Activated CD4-positive, alpha-beta T cell treated with anti-CD3 and anti-CD28 coated beads, Interleukin-2, amount 10 ng/mL, durations not matched to agents 7 days and 5 days (primary cell): ENCODE measurements at places on chromosomes 4 and X. TPM values are rescaled to one million over a fixed set of nuclear protein-coding genes. Genes with fewer than 3 reads are reported as not detected.

DNA sequence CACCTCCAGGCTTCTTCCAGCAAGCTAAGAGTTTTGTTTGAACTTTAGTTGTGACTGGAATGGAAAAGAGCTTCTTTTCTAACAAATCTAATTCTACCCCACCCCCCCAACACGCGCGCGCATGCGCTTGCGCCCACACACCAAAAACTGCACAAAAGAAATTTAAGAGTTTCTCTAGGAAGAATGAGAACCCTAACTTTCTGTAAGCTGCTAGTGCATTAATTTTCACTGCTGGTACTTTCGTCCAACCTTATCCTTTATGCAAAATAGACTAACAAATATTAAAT lies 9.0 kb upstream of the INTU start:
- H3K27me3 ChIP-seq, result peaks cover 53% of the 10 kb centered on the region
- H3K4me3 ChIP-seq, result no peak overlapping the region
- no peak for DNase-seq
- no peaks in the 10 kb centered on the region for H3K36me3 ChIP-seq

GRCh38 chr4:6953751-6954380 lies 44.2 kb downstream of the TBC1D14 start:
- peaks cover 24% of the 10 kb centered on the region for H3K4me1 ChIP-seq
- no peaks in the 10 kb centered on the region for H3K27me3 ChIP-seq
- H3K4me3 ChIP-seq, result no peak overlapping the region
- no peak for DNase-seq
- H3K36me3 ChIP-seq, result peaks cover 5% of the 10 kb centered on the region
- no peak overlapping the region for H3K27ac ChIP-seq

DNA sequence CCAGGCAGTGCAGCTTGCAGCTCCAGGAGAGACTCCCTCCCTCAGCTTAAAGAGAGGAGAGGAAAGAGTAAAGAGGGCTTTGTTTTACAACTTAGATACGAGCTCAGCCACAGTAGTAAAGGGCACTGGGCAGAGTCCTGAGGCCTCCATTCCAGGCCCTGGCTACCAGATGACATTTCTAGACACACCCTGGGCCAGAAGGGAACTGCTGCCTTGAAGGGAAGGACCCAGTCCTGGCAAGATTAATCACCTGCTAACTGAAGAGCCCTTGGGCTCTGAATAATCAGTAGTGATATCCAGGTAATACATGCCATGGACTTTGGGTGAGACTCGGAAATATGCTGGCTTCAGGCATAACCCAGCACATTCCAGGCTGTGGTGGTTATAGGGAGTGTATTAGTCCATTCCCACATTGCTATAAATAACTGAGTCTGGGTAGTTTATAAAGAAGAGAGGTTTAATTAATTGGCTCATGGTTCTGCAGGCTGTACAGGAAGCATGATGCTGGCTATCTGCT lies 15.3 kb upstream of the SLC16A2 start:
- no peaks in the 10 kb centered on the region for H3K27me3 ChIP-seq
- no peaks in the 10 kb centered on the region for H3K36me3 ChIP-seq
- no peaks in the 10 kb centered on the region for H3K4me1 ChIP-seq
- no peak overlapping the region for H3K27ac ChIP-seq

DNA sequence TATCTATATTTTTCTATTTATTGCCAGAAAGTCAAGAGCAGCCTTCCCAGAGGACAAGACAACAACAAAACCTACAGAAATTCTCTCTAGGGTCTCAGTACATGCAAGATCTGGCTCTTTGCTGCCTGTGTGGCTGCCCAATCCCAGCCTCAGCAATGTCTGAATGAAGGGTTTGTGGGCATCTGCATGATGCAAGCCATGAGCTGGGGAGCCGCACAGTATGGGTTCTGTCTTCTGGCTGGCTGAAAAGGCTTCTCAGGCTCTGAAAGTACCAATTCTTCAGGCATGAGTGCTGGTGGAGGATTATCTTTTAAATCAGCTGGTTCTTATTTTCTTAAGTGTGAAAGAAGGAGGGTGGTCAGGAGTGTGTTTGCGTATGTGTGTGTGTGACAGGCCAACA lies 104.6 kb downstream of the PDGFRA start:
- no peaks in the 10 kb centered on the region for H3K36me3 ChIP-seq
- no peak for DNase-seq
- peaks cover 5% of the 10 kb centered on the region for H3K27me3 ChIP-seq
- no peak overlapping the region for H3K4me3 ChIP-seq
- H3K27ac ChIP-seq, result no peak overlapping the region

DNA sequence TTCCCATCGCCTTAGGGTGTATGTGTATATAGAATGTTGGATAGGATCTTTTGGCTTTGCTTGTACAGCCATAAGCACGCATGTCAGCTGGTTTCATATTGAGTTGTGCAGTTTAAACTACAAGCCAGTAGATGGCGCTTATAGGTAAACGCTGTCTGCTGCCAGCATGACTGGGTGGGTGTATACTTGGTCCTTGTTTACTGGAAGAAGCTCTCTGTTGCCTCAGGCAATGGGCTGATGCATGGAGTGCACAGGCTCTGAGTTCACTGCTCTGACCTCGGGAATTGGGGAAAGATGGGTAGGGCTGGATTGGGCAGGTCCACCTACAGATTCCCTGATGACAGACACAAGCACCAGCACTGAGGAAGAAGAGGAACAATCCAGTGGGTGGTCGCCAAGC lies 831.5 kb downstream of the STIM2 start:
- H3K36me3 ChIP-seq, result no peaks in the 10 kb centered on the region
- H3K27ac ChIP-seq, result no peak overlapping the region
- no peaks in the 10 kb centered on the region for H3K27me3 ChIP-seq
- no peak for DNase-seq
- no peak overlapping the region for H3K4me3 ChIP-seq

GRCh38 chr4:69025191-69025998 lies 70.9 kb upstream of the UGT2B7 start:
- no peak overlapping the region for H3K27ac ChIP-seq
- no peaks in the 10 kb centered on the region for H3K4me1 ChIP-seq
- no peak overlapping the region for H3K4me3 ChIP-seq
- DNase-seq, result no peak
- H3K27me3 ChIP-seq, result no peaks in the 10 kb centered on the region

GRCh38 chr4:185950891-185951290 lies 118.1 kb upstream of the TLR3 start:
- no peaks in the 10 kb centered on the region for H3K4me1 ChIP-seq
- H3K27ac ChIP-seq, result no peak overlapping the region
- H3K36me3 ChIP-seq, result no peaks in the 10 kb centered on the region
- DNase-seq, result no peak
- no peaks in the 10 kb centered on the region for H3K27me3 ChIP-seq
- no peak overlapping the region for H3K4me3 ChIP-seq

DNA sequence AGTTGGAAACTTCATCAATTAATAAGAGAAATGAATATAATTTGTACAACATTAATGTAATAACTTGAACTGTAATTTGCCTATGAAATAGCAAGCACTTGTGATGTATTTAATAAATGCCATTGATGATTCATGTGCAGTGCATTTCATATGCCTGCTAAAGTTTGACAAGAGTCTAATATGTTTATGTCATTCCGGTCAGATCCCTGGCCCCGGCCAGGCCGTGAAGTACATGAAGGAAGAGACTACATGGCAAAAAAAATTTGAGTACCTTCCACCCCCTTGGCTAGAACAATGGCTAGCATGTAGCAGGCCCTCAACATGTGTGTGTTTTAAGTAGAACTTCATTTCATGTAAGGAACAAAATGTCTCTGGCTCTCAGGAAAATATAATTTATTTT lies 161.3 kb downstream of the ATP10D start:
- no peak overlapping the region for H3K4me3 ChIP-seq
- no peaks in the 10 kb centered on the region for H3K36me3 ChIP-seq
- H3K27ac ChIP-seq, result no peak overlapping the region
- H3K4me1 ChIP-seq, result no peaks in the 10 kb centered on the region
- no peak for DNase-seq
- H3K27me3 ChIP-seq, result peaks cover 3% of the 10 kb centered on the region

DNA sequence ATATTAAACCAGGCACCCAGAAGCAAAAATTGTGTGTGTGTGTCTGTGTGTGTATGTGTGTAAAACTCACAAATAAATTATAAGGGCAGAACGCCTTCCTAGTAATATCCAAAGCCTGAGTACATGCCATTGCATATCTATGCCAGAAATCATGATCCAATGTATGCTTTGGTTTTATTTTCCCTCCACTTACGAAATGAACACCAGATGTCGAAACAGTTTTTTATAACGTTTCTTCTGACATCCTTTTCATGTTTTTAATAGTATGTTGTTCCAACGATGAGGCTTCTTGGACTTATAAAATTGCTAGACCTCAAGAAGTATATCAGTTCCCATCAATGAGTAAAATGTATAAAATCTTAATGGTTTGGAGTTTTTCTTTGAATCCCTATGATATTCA lies 55.4 kb downstream of the KCNIP4 start:
- no peaks in the 10 kb centered on the region for H3K36me3 ChIP-seq
- H3K27ac ChIP-seq, result no peak overlapping the region
- no peaks in the 10 kb centered on the region for H3K4me1 ChIP-seq
- no peak for DNase-seq
- H3K27me3 ChIP-seq, result no peaks in the 10 kb centered on the region
- H3K4me3 ChIP-seq, result no peak overlapping the region

GRCh38 chr4:71206763-71207162 lies 132.1 kb upstream of the SLC4A4 start:
- DNase-seq, result no peak
- no peak overlapping the region for H3K27ac ChIP-seq
- peaks cover 17% of the 10 kb centered on the region for H3K27me3 ChIP-seq
- H3K4me3 ChIP-seq, result no peak overlapping the region
- H3K4me1 ChIP-seq, result no peaks in the 10 kb centered on the region
- H3K36me3 ChIP-seq, result no peaks in the 10 kb centered on the region

GRCh38 chrX:11750046-11750445 lies 8.0 kb upstream of the MSL3 start:
- H3K36me3 ChIP-seq, result no peaks in the 10 kb centered on the region
- no peaks in the 10 kb centered on the region for H3K4me1 ChIP-seq
- peaks cover 4% of the 10 kb centered on the region for H3K27me3 ChIP-seq
- no peak overlapping the region for H3K27ac ChIP-seq

DNA sequence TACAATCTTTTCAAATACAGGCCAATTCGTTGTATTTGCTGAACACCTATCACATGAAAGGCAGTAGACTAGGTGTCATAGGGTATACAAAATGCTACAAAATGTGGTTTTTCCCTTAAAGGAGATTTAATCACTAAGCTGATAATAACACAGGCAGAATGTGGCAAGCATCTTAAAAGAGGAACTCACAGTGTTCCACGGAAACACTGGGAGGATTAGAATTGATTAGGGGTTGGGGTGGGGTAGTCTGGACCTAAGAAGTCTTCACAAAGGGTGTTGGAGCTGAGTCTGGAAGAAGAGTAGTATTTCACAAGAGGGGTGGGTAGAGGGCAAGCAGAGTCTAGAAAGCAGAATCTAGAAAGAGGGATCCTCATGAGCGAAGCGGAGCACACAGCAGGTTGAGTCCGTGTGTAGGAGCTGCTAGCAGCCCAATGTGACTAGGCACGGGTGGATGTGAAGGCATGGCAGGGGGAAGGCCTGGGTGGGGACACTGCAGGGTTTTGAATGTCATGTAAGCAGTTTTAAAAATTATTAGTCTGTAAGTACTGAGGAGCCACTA lies 123.6 kb downstream of the MGST2 start:
- H3K4me1 ChIP-seq, result no peaks in the 10 kb centered on the region
- no peak for DNase-seq
- H3K36me3 ChIP-seq, result no peaks in the 10 kb centered on the region
- no peak overlapping the region for H3K27ac ChIP-seq

DNA sequence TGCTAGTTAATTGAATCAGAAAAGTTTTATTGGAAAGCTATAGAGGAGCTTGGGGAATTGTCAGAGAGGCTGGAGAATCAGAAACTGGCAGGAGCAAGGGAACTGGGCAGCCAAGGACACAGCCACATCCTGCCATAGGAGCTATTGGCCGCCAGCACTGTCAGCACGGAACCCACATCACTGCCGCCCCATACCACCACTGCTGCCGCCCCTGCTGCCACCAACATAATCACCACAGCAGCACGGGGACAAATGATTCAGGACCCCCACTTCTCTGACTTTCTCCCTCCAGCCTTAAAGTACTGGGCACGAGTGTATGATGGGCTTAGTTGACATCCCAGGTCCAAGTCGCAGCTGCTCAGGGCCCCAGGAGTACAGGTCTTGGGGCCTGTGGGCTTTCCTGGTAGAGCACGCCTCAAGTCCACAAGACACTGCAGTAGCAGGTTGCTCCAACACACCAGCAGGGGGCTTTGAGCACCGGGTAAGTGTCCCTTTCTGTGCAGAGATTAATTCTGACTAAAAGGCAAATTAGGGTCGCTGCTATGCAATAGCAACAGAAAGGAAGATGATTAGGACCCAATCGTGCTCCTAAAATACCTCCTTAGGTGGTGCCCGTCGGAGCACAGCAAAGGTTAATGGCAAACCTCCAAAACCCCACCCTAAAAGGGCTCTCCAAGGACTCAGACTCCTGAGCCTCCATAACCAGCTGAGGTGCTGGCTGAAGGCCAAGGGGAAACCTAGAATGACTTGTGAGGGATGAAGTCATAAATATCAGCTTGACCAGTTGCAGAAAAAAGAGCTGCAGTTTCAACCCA lies 6.9 kb downstream of the PJA1 start:
- H3K27me3 ChIP-seq, result no peaks in the 10 kb centered on the region
- peaks cover 17% of the 10 kb centered on the region for H3K4me1 ChIP-seq
- H3K4me3 ChIP-seq, result no peak overlapping the region
- H3K36me3 ChIP-seq, result peaks cover 10% of the 10 kb centered on the region
- no peak overlapping the region for H3K27ac ChIP-seq

DNA sequence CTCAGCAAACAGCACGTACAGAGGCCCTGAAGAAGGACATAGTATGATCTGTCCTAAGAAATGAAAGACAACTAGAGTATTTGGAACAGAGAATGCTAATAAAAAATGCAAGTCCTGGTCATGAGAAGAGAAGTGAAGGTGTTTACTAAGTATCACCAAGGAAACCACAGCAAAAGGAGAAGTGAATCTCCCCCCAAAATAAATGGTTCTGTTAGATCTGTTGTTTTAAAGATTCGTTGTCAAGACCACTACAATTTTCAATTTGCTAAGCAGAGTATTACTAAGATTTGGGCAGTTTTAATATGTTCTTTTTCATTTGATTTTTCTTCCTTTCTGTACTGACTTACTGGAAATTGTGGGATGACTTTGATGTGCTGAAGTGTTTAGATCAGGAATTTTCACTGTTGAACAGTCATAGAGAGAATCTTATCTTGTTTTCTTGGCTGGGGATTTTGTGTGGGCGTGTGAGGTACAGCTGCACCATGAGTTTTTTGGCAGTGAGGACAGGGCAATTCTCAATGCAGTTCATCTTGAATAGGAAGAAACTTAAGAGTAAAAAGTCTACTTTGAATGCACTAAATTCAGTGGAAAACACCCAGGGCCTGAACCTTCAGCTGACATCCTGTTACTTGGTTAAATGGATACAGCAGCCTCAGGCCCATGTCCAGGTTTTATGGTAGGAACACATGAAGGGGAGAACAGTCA lies 132.2 kb downstream of the STIM2 start:
- H3K4me3 ChIP-seq, result no peak overlapping the region
- no peaks in the 10 kb centered on the region for H3K27me3 ChIP-seq
- peaks cover 33% of the 10 kb centered on the region for H3K36me3 ChIP-seq
- H3K27ac ChIP-seq, result no peak overlapping the region

Gene FAM50A
- 54.3 TPM for total RNA-seq

Gene ITIH6
- not detected for total RNA-seq

Gene TAF7L
- not detected for total RNA-seq
